ENCODE measurements at places on chromosomes 5 and 9.

DNA sequence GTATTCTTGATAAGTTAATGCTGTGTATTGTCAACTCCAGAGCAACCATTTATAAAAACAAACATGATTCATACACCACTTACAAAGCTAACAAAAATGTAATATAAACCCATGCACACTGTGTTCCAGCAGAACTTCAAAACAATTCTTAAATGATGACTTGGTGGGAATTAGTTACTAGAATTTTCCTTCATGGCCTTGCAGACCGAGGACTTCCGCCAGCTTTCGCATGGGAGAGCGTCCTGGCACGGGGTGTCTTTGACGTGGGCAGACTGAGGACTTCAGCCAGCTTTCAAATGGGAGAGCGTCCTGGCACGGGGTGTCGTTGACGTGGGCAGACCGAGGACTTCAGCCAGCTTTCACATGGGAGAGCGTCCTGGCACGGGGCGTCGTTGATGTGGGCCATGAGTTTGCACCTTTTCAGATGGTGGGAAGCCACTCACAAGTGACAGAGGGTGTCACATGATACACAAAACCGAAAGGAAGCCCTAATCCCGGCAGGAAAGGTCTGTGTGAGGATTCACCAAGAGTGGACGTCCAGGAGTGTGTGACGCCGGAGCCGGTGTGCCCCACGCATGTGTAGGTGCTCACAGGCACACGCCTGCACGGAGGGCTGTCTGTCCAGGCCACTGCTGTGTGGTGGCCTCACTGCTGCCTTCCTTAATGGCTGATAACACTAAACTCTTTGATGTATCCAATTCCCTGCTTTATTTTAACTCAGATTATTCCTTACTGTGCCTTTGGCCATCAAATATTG lies 211.3 kb upstream of the IRX4 start:
- DNase-seq = no peak

GRCh38 chr5:74919487-74919886 lies 53.3 kb upstream of the FAM169A start:
- DNase-seq = peak; percentile 37

- DNase-seq = no peak
Measured at GRCh38 chr5:6493681-6494454, 45.2 kb downstream of the UBE2QL1 start.

DNA sequence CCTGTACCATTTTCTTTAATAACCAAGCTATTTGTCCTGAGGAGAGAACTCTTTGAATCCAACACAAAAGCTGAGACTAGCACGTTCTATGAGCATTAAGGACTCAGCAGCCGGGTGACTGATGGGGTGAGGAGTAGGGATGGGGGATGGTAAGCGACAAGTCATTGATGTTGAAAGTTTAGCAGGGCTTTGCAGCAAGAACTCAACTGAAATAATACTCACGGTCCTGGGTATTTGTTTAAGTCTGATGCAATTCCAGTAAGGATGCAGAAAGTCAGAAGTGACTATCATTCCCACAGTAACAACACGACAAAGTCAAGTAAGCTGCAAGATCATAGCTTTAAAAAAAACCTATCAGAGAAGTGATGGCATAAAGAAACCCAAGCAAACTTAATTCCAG lies 131.1 kb downstream of the ACTL7B start:
- no peak for DNase-seq

GRCh38 chr5:108505608-108506007 lies 123.7 kb upstream of the FBXL17 start:
- DNase-seq = no peak

DNA sequence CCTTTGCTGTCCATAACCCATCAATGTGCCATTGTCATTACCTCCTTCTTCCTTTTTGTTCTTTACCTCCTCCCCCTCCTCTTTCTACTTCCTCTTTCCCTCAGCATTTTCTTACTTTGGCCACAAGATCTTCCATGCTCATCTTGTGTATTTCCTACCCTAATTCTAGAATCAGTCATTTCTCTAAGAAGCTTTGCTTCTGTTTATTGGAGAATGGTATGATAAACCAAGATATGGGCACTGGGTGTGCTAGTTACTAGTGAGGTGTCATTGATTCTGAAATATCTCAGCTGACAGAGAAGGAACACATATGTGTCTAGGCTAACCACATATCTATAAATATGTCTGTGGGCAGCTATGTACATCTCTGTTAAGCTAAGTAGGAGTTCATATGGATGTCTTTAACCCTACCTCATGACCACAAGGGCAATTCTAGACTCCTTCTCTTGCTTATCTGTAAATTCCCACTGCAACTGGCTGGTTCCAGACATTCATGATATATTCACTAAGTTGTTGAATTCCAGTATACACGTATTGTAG lies 2051.3 kb upstream of the CDH9 start:
- DNase-seq = no peak

GRCh38 chr5:174759091-174759490 lies 34.7 kb downstream of the MSX2 start:
- DNase-seq = no peak

GRCh38 chr9:124657516-124657915 lies 113.6 kb downstream of the NR6A1 start:
- DNase-seq = no peak

Data from frontal cortex (tissue), 4 donors.